Sigmoid colon (tissue), 7 donors: ENCODE measurements at places on chromosomes 7 and 10. TPM values are rescaled to one million over a fixed set of nuclear protein-coding genes. Genes with fewer than 3 reads are reported as not detected.

Gene CTAGE8
- polyA plus RNA-seq, result 5.0 TPM

Gene ZNF746
- polyA plus RNA-seq, result 4.2 TPM

Gene BAIAP2L1
- 44.2 TPM for polyA plus RNA-seq

Gene NXPH1
- polyA plus RNA-seq, result not detected

Gene ADAM22
- under 0.01 TPM for polyA plus RNA-seq

Gene SLC35G1
- 12.6 TPM for polyA plus RNA-seq

Gene SH2D4B
- polyA plus RNA-seq, result not detected

Gene EVX1
- polyA plus RNA-seq, result 0.32 TPM

Gene PAX2
- not detected for polyA plus RNA-seq

Gene PDK4
- polyA plus RNA-seq, result 38.4 TPM

Gene LIPA
- polyA plus RNA-seq, result 240 TPM

Gene OR2A5
- polyA plus RNA-seq, result not detected

Gene TSPAN33
- polyA plus RNA-seq, result 9.6 TPM
